ENCODE measurements at places on chromosomes 12 and 14.
A peak's percentile ranks its signal among the peaks of the same experiment; 100 is the strongest.

GRCh38 chr12:24069532-24070395, 120.3 kb upstream of the SOX5 start:
- DNase-seq: no peak

- DNase-seq: no peak
Measured at GRCh38 chr14:65748796-65749195, 336.3 kb downstream of the FUT8 start.

- no peak for DNase-seq
Measured at GRCh38 chr12:80662586-80662985, 44.8 kb upstream of the MYF6 start.

GRCh38 chr12:26250801-26251200, 55.4 kb downstream of the SSPN start:
- DNase-seq: no peak

DNA sequence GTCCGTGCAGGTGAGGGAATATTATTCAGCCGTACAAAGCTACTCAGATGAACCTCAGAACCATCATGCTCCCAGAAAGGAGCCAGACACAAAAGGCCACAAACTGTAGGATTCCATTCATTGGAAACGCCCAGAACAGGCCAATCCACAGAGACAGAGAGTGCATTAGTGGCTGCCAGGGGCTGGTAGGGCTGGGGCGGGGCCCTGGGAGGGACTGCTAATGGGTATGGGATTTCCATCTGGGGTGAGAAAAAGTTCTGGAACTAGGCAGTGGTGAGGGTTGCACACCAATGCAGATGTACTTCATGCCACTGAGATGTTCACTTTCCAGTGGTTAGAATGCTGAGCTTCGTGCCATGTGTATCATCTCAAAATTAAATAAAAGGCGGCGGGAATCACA, 101.1 kb downstream of the RFLNA start:
- DNase-seq: no peak

GRCh38 chr12:24034160-24034559, 84.7 kb upstream of the SOX5 start:
- DNase-seq: no peak

DNA sequence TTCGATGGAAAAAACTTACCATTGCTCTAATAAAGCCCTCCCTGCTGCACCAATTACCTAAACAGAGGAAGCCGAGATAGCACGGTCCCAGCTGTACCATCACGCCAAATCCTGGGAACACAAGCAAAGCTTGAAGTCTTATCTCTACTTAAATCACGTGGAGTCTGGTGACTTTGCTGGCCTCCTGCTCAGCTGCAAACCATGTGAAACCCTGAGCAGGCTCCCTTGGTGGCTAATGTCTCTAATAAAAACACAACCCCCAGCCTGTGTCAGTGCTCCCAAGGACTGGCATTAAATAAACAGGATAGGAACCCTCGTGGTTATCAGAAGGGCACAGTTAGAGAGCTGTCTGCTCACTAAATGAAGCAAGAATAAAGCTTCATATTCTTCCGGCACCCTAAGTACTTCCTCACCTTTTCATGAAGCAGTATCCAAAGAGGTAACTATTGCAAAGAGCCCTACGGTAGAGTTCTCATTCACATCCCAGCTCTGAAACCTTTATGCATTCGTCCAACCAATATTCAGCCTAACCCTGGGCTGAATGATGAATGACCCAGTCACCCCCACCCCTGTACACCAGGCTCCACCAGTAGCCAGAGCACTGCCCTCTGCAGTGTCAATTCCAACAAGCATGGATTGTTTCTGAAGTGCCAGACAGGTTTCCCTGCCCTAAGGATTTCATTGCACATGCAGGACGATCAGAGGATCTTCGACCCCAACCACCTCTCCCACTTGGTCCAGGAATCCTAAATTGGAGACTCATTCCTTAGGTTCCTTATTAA, 452.7 kb upstream of the TMPO start:
- no peak for DNase-seq

DNA sequence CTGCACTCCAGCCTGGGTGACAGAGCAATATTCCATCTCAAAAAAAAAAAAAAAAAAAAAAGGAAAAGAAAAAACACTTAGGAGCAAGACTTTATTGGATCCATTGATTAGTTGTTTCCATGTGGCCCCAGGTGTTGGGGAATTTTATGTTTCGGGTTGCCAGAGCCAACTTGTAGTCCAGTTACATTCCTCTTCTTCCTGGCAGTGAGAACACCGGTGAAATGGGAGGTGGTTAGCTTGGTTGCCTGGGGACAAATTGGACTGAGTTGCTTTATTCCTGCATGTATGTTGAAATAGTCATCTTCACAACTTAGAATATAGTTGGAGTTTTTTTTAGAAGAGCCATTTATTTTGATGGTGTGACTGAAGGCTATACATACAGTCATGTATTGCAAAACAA, 12.6 kb downstream of the RCOR1 start:
- no peak for DNase-seq

DNA sequence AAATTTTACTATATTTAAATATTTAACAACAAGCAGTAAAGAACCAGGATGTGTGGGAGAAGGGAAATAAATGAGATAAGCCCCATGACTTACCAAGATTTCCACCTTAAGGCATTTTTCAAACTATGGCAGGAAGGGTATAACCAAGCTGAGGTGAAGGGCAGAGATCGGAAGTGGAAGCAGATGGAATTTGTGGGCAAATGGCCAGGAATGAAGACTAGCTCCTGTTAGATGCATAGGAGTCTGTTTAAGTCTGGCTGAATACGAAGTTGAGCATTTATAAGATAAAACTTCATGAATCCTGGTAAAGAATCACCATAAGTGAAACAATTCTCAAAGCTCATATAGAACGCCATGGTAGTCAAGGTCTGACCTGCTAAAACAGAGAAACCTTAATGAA, 163.5 kb downstream of the DIO2 start:
- DNase-seq: no peak

DNA sequence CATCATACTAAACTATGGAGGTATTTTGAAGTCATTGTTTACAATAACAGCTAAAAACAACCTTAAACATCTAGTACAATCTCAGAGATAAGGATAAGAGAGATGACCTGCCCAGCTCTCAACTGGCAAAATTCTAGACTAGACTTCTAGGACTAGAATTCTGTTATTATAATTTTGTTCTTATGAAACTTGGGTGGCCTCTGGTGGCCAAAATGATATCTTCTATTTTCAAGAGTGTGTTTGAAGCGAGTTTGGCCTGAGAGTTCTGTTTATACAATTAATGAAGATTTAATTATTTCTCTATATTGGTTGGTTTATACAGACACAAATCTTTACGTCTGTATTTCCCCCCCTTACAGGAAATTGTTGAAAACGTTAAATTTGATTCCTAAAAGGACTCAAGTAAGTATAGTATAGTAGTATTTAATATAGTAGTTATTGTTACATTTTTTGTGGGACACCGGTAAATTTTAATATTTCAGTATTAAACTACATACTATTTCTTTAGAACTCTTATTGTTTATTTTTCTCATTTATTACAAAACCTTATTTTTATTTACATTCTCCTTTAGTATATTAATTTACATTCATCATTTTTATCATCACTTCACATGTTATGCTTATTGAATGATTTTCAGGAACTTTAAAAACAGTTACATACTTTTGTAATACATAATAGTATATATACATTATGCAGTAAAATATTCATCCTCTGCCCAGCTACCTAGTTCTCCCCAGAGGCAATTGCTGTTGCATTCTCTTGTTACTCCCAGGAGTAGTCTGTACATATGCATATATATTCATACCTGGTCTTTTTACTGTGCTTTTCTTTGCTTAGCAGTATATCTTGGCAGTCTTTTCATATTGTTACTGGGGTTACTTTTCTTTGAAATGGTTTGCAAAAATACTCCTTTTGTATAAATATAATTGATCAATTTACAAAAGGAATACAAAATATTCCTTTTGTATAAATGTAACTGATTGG, 6.6 kb downstream of the PPHLN1 start:
- no peak for DNase-seq

DNA sequence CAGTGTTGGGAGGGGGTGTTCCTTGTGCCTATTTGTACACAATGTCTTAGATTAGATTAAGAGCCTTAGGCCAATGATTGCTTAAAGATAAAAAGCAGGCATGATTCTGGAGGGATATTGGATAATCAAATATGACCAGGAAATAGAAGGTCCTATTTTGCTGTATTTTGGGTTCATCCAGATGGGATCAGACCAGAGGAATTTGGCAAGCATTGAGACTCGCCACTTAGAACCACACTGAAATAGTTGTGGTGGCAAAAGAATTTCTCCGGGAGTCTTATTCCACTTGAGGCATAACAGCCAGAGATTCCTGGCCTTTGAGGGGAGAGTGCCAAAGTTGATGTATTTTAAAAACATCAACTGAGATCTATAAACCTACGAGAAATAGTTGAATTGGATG, 327.2 kb downstream of the RAD51B start:
- no peak for DNase-seq

GRCh38 chr14:68682166-68683103, 110.4 kb downstream of the ZFP36L1 start:
- peak; percentile 77 for DNase-seq

DNA sequence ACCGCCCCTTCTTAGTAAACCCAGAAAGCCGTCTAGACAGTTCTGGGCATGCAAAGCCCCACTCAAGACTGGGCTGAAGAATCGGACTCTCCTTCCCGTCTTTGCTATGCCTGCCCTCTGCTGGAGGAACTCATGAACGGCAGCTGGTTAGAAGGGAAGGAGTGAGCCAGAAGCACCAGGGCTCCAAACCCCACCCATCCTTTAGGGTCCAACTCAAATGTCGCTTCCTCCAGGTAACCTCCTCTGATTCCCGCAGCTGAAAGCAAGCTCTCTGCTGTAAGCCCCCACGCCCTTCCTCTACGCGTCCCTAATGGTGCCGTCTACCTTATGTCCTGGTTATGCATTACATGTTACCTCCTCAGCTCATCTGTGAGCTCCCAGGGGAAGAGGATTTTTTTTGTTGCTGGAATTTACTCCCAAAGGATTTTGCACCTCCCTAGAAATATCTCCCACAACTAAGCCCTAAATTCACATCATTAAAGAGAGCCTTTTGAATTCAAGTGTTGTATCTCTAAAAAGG, 59.0 kb upstream of the SCN8A start:
- DNase-seq: peak; percentile 71

DNA sequence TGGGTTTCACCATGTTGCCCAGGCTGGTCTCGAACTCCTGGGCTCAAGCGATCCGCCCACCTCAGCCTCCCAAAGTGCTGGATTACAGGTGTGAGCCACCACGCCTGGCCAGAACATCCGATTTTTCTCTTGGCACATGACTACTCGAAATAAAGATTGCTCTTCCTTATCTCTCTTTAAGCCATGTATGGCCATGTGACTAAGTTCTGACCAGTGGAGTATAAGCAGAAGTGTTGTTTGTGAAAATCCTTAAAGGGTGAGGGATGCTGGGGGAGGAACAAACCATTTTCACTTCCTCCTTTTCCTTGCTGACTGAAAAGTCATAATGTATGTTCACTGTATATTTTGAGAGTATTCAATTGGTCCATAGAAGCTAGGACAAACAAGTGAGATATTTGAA, 50.7 kb upstream of the ATF7IP start:
- DNase-seq: no peak

DNA sequence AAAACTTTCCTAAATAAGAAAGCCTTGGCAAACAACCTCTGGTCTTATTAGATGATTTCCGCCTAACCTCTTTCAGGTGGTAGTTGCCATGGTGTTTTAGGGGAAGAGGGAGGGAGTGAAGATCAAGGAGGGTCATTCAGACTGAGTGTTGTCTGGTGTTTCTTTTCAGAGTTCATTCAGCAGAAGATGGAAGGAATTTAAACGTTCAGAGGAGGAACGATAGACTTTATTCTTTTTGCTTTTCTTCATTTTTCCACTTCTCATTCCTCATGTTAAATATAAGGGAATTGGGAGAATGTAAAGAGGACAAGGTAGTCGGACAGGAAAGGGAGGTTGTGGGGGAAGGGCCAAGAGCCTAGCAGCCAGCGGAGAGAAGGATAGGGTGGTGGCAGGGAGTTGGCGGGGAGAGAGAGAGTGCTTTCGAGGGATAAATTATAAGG, 17.4 kb upstream of the SALL2 start:
- DNase-seq: no peak

DNA sequence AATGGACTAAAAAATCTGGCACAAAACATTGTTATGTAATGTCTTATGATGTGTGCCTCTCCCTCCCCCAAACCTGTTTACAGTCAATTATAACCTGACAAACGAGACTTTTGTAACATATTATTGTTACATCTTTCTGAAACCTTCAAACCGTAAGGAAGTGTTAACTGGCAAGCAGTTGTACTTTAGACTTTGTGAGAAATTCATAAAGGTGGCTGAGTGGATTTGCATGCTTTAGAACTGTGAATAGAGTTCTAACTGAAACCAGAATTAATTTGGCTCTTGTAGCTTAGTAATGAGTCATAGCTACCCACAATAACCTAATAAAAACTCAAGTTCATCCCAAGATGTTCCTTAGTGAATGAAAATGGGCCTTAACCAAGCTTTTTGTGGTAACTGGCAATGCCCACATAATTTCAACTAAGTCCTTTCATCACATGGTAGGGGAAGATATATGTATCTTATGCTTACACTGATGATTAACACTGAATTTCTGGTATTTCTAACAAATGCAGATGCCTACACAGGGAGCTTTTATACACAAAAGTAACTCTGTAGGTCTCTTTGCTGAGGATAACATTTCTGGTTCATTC, 29.7 kb downstream of the RAD9B start:
- no peak for DNase-seq
